ENCODE measurements at places on chromosomes 7 and 10. TPM values are rescaled to one million over a fixed set of nuclear protein-coding genes. Genes with fewer than 3 reads are reported as not detected.

Gene ZNF783
- total RNA-seq, result 19.7 TPM

Gene NPFFR1
- total RNA-seq, result not detected

Gene NYAP1
- total RNA-seq, result 0.18 TPM

Gene TAS2R60
- total RNA-seq, result not detected

Gene NAPEPLD
- total RNA-seq, result 8.5 TPM

Gene GRID2IP
- 0.33 TPM for total RNA-seq

Gene SKIDA1
- 0.35 TPM for total RNA-seq

Gene GPR85
- not detected for total RNA-seq
